LHCN-M2 (cell line): ENCODE measurements at places on chromosomes 3 and 15. TPM values are rescaled to one million over a fixed set of nuclear protein-coding genes. Genes with fewer than 3 reads are reported as not detected.

GRCh38 chr3:187920030-187920429, 174.8 kb upstream of the BCL6 start:
- DNase-seq: no peak

DNA sequence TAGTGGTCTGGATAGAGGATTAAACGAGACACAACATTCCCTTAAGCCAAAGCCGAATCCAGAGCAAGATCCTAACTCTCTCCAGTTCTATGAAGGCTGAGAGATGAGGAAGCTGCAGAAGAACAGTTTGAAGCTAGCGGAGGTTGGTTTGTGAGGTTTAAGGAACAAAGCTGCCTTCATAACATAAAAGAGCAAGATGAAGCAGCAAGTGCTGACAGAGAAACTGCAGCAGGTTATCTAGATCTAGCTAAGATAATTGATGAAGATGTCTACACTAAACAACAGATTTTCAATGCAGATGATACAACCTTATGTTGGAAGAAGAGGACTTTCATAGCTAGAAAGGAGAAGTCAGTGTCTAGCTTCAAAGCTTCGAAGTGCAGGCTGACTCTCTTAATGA, 14.8 kb upstream of the GASK1A start:
- DNase-seq: no peak

- peak; percentile 32 for DNase-seq
Measured at GRCh38 chr3:49906073-49906743, 2.5 kb upstream of the MST1R start.

DNA sequence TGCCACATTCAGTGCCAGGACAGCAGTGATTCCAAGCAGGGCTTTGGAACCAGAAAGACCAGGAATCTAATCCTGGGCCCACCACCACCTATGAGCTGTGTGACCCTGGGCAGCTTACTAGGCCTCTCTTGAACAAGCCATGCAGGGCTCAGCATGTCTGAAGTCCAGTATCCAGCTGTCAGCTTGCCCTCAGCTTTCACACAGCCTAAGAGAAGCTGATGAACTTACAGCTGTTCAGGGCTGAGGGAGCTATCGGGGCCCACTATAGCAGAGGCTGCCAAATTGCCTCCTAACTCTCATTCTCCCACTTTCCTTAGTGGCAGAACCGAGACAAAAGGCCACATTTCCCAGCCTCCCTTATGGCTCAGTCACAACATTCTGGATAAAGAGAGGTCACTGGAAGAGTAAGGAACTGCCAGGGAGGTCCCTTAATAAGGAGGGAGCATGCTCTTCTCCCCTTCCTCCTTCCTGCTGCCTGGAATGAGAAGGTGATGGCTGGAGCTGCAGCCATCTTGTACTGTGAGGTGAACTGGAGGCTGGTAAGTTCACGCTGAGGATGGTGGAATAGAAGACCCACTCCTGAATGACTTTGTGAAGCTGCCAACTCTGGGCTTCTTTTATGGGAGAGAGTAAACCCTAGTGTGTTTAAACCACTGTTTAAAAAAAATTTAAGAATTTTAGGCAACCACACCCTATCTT, 34.5 kb downstream of the FEM1B start:
- no peak for DNase-seq

- DNase-seq: no peak
Measured at GRCh38 chr15:82653483-82654168, 6.5 kb upstream of the CPEB1 start.

GRCh38 chr3:114331007-114331406, 37.2 kb downstream of the TIGIT start:
- no peak for DNase-seq

- no peak for DNase-seq
Measured at GRCh38 chr3:74621581-74621980, 7.1 kb upstream of the CNTN3 start.

- DNase-seq: no peak
Measured at GRCh38 chr3:134839422-134839821, 44.4 kb downstream of the EPHB1 start.

DNA sequence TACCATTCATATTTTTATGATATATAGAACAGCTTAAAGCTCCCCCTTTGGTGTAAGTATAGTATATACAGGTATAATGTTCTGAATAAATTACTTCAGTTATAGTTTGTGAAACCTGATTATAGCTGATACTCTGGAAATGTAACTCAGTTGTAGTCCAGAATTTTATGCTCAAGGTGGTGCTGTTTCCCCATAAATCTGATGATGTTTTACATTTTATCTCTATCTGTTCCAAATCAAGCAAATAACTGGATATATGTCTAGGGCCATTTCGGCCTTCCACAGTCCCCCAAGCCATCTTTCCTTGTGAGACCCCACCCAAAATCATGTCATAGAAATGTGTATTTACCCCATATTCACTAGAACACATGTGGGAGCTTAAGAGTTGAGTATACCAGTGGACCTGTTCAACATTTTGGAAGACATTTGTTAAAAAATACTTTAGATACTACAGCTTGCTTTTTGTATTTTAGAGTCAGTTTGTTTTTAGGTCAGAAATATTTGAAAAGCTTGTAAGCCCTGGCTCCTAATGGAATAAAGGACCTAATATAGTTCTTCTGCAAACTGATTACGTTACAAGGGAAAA, 107.1 kb downstream of the ATG7 start:
- DNase-seq: peak; percentile 60

DNA sequence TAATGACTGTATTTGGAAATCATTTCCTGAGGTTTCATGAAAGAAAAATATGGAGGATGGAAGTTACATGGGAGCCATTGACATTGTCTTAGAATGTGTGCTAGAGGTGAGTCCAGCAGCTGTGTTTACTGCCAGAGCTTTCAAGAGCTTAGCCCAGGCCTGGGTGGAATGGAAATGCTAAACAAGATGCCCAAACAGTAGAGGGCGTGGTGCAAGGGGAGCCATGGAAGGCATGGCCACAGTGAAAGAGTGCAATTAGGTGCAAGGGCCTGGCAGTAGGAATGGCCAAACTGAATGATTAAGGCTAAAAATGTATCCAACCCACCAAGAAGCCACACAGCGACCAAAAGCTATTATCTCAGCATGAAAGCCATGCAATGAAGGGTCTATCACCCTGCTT, 257.7 kb upstream of the NR2F2 start:
- no peak for DNase-seq

GRCh38 chr3:185439745-185440466, 58.9 kb downstream of the TMEM41A start:
- DNase-seq: no peak

- peak; percentile 19 for DNase-seq
Measured at GRCh38 chr3:52456169-52456799, 880 bp downstream of the NISCH start.

- no peak for DNase-seq
Measured at GRCh38 chr3:101667331-101667730, 9.6 kb downstream of the ZBTB11 start.

- DNase-seq: peak; percentile 85
Measured at GRCh38 chr15:69092159-69092558, 68.3 kb upstream of the GLCE start.

GRCh38 chr15:82851306-82851850, 42.0 kb downstream of the WHAMM start:
- no peak for DNase-seq

DNA sequence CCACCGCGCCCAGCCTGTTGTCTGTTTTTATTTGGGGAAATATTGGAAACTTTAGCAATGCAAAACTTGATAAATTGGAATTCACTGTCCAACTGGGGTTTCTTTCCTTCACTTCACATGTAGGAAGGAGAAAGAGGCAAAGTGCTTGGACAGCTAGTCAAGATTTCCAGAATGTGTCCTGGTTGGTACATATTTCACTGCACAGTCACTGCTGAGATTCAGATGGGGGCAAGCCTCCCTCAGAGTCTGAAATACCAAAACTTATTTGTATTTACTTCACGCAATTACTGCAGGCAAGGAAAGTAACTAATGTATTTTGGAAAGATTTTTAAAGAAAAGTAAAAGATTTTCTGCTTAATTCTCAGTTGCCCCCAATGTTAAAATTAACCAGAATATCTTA, 21.0 kb downstream of the LRRC31 start:
- no peak for DNase-seq

GRCh38 chr3:79253704-79254103, 514.1 kb downstream of the ROBO1 start:
- no peak for DNase-seq

DNA sequence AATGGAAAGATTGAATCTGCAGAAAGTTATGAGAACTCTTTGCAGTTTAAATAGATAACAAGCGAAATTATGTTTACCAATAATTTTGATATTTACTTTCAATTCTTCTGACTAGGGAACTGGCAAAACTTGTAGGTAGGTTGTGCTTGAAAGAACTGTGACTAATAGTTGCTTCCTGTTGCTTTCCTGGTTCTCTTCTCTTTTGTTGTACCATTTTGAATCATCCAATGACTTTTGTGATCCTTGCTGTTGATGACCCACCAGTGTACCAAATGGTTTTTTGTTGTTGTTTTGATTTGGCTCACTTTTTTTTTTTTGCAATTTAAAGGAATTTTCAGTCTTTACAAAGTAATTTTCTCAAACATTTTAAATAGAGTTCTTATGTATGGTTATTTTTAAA, 64.9 kb upstream of the DCBLD2 start:
- no peak for DNase-seq

- no peak for DNase-seq
Measured at GRCh38 chr3:45214061-45214680, 11.9 kb downstream of the TMEM158 start.

DNA sequence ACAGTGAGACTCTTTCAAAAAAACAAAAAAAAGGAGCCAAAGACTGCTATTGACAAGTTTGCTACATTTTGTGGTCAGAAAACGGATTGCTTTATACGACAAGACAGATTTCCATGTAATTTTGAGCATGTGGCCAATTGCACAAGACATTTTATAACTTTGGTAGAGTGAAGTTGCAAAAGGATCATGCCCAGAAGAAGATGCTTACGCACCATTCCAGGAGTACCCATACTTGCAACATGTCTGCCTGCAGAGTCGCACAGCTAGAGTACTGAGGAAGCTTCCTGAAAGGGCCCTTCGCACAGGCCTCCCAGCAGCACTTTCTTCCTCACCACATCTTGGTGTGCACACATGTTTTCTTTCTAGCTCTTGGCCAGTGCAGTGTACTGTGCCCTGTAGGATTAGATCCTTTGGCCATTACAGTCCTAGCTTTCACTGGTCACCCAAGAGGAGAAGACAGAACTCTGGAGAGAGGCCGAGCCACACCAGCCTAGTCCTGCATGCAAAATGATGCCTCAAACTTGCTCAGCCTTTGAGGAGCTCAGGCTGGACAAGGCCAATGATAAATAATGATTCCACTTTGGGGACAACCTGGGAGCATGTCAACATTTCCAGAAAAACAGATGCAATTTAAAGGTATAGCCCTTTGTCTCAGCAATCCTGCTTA, 11.7 kb downstream of the CHDH start:
- no peak for DNase-seq

GRCh38 chr3:175005881-175006280, 146.7 kb downstream of the NAALADL2 start:
- DNase-seq: no peak

DNA sequence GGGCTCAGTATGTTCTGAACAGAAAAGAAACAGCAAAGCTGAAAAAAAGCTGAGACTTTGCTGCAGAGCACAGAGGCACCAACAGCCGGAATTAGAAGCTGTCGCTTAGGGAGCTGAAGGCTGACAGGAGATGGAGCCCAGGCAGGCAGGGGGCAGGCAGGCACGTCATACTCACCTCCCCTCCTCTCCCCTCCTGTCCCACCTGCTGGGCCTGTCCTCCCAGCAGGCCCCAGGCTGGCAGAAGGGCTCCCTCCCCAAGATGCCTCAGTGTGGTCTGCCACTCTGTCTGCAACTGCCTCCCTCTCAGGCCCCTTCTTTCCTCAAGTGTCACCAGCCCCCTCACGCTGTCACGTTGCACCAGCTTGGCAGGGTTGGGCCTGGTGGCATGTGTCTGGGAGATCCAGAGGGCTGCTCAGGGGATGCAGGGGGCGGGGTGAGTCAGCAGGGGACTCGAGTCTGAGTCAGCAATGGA, 3.2 kb upstream of the ANKRD63 start:
- no peak for DNase-seq

DNA sequence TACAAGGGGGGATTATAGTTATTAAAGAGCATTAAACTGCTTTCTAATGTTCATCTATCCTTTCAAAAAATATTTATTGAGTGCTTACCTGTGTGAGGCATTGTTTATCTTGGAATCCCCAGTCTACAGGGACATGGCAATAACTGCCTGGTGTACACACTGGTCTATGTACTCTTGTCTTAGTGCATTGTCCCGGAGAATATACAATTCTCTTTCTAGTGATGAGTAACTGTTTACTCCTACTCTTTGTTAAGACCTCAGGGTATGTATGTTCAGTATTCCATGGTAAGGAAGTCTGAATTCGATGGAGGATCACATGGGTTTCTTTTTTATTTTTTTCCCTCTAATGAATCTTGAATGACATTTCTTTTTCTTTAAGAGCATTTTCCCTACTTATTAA, 772.4 kb upstream of the NR2F2 start:
- DNase-seq: no peak

GRCh38 chr3:27326629-27327545, 42.3 kb downstream of the NEK10 start:
- peak; percentile 97 for DNase-seq

GRCh38 chr3:123148772-123149171, 53.0 kb upstream of the SEC22A start:
- DNase-seq: no peak

DNA sequence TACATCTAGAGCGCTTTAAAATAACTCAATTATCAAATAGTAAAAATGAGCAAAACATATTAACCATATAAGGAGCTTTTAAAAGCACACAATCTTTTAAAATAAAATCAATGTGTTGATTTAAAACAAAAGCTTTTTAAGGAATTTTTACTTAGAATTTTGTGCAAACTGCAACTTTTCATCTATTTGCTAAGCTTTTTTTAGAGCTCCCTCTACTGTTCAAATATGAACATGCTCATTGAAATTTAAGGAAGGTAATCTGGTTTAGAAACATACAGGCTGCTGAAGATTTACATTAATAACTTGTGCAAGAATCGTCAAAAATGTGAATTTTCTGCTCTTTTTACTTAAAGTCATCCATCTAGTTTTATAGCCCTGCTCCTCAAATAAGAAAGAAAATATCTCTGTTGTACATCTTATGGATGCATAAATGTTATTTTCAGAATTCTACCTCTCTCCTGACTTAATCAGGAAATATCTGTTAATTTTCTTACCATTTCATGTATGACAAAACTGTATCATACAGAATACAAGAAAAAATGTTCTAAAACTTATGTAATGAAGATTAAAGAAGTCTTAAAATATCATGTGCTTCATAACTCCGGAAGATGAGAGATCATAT, 469.4 kb upstream of the ROBO2 start:
- peak; percentile 0 for DNase-seq

GRCh38 chr3:73041537-73041936, 19.9 kb upstream of the EBLN2 start:
- DNase-seq: no peak

- DNase-seq: no peak
Measured at GRCh38 chr3:55567121-55567520, 80.0 kb upstream of the WNT5A start.

MTMR10 gene
- 8.8 and 10.3 TPM in 2 replicates for total RNA-seq

LNP1 gene
- total RNA-seq: 3.5 and 6.4 TPM in 2 replicates

GPR62 gene
- total RNA-seq: not detected in 2 replicates

ZNF502 gene
- 2.5 and 4.3 TPM in 2 replicates for total RNA-seq

PLS1 gene
- total RNA-seq: 0.45 and 1.1 TPM in 2 replicates

ZMAT3 gene
- 41.7 and 53.6 TPM in 2 replicates for total RNA-seq

SEMA6D gene
- 0.06 TPM in 1 of 2 replicates, not detected in the other for total RNA-seq
